Glutamatergic neuron (in vitro differentiated cells): ENCODE measurements at places on chromosomes 12 and 14.

- no peak for DNase-seq
Measured at GRCh38 chr14:30115756-30116155, 188.1 kb upstream of the PRKD1 start.

DNA sequence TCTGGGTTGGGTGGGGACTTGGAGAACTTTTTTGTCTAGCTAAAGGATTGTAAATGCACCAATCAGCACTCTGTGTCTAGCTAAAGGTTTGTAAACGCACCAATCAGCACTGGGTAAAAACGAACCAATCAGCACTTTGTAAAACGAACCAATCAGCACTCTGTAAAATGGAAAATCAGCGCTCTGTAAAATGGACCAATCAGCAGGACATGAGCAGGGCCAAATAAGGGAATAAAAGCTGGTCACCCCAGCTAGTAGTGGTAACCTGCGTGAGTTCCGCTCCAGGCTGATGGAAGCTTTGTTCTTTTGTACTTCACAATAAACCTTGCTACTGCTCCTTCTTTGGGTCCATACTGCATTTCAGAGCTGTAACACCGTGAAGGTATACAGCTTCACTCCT is 1.7 kb upstream of the ACOT2 start:
- DNase-seq: no peak

- DNase-seq: no peak
Measured at GRCh38 chr12:58030566-58031279, 89.4 kb downstream of the ATP23 start.

GRCh38 chr14:53714495-53715192 is 242.0 kb downstream of the BMP4 start:
- DNase-seq: no peak

DNA sequence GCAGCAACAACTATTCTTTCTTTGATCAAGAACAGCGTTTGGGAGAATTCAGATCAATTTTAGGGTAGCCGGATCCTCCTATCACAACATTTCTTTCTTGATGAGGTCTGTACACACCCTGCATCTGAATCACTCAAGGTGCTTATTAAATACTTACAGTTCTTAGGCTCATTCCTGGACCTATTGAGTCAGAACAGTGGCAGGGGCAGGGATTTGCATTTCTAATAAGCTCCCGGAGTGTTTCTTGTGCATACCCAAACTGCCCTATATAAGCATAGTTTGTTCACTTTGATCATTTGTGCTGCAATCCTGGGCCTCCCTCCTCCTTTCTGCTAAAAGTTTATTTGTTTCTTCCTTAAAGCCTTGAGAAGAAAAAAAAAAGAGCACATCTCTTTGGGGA is 80.5 kb upstream of the RPH3A start:
- DNase-seq: no peak

GRCh38 chr12:12683725-12684124 is 12.3 kb downstream of the GPR19 start:
- DNase-seq: no peak

DNA sequence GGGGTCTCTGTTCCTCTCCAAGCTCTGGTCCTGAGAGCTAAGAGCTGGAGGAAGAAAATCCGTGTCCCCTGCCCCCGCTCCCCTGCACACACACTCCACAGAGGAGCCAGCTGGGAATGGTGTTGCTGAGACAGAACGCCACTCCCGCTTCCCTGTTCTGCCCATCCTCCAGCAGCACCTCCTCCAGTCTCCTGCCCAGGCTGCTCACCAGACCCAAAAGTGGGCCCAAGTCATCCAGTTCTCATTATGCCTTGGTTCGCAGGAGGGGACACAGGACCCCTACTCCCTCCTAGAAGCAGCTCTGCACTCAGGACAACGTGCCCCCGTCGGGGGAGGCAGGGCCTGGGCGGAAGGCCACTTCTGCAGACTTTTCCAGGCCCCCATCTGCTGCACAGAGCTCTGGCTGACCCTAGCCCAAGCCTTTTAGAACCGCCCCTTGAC is 830 bp upstream of the TRMT61A start:
- peak; percentile 69 for DNase-seq

- DNase-seq: peak; percentile 17
Measured at GRCh38 chr12:51592034-51592705, 1.1 kb downstream of the SCN8A start.

DNA sequence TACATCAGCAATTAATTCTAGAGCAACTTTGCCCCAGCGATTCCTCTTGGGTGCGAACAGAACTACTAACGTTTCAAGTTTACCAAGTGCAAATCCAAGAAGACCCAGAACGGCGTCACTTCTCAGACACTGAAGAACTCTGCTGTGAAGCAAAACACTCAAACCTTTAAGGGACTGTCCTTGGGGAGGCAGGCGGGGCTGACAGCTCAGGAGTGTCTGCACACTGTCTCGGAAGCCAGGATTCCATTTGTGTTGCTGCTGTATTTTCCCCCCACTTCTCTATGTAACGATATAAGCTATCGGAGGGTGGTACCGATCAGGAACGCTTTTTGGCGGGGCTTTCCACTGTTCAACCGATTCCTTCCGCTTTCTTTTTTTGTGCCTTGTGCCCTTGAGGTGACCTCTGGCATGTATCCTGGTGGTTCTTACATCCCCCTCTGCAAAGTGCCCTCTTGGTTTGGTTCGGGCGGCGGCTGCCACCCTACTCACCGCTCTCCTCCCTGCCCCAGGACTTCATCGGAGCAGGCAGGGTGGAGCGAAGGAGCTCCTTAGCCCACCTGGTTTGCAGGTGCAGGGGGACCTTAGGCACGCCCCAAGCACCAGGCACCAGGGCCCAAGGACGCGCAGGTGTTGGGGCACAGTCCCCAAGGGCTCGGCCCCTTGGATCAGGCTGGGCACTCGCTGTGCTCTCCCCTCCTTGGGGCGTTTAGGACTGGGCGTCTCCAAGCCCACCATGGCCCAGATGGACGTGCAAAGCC is 19.2 kb upstream of the MLXIP start:
- no peak for DNase-seq
